Glomerular endothelial cell (primary cell): ENCODE measurements at places on chromosomes 6 and 20. TPM values are rescaled to one million over a fixed set of nuclear protein-coding genes. Genes with fewer than 3 reads are reported as not detected.

TOX2 gene
- total RNA-seq, result 28.4 and 29.1 TPM in 2 replicates

DYNLT2 gene
- total RNA-seq, result 0.48 and 1.1 TPM in 2 replicates

MLIP gene
- 0.58 and 2.9 TPM in 2 replicates for total RNA-seq

KIF25 gene
- total RNA-seq, result not detected in 2 replicates

DDX43 gene
- 1.2 TPM in 1 of 2 replicates, not detected in the other for total RNA-seq

EPPIN gene
- not detected in 2 replicates for total RNA-seq

PARD6B gene
- 0.12 and 1.1 TPM in 2 replicates for total RNA-seq

PRDM13 gene
- total RNA-seq, result not detected in 2 replicates

RIPOR2 gene
- total RNA-seq, result 0.05 TPM in 1 of 2 replicates, not detected in the other

BHLHE23 gene
- total RNA-seq, result not detected in 2 replicates

PDSS2 gene
- total RNA-seq, result 6.3 and 7.8 TPM in 2 replicates

MUC22 gene
- total RNA-seq, result not detected in 2 replicates

SMLR1 gene
- total RNA-seq, result not detected in 2 replicates

GTF2H4 gene
- total RNA-seq, result 22.8 and 24.1 TPM in 2 replicates

PEX3 gene
- 9.3 and 10.0 TPM in 2 replicates for total RNA-seq

PTK6 gene
- not detected in 2 replicates for total RNA-seq

HECA gene
- total RNA-seq, result 16.4 and 19.3 TPM in 2 replicates
